Neuronal stem cell (in vitro differentiated cells): ENCODE measurements at places on chromosomes 2 and 18.

- no peak for DNase-seq
These were observed 630 bp downstream of the PPM1G start for GRCh38 chr2:27408601-27409320.

GRCh38 chr18:25560369-25560768 is 208.4 kb upstream of the ZNF521 start:
- DNase-seq, result no peak

- DNase-seq, result no peak
These were observed 78.4 kb upstream of the MEX3C start for GRCh38 chr18:51275712-51276476.

- no peak for DNase-seq
These were observed 15.2 kb upstream of the CHRNA1 start for GRCh38 chr2:174779361-174779928.

DNA sequence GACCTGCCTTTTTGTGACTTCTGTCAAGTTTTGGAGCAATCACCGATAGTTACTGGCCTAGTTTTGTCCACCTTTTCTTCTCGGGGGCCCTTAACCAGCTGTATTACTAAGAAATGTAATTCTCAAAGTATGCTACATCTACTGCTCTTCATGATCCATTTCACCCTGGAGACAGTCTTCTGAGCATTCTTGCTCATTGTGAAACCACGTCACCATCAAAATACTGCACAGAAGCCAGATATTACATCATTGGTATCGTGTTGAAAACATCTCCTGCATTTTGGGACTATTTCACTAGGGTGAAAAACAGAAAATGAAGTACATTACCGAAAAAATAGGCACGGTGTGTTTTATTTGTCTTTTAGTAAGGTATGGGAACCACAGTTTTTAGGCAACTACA is 11.7 kb downstream of the LYPD6B start:
- DNase-seq, result no peak

DNA sequence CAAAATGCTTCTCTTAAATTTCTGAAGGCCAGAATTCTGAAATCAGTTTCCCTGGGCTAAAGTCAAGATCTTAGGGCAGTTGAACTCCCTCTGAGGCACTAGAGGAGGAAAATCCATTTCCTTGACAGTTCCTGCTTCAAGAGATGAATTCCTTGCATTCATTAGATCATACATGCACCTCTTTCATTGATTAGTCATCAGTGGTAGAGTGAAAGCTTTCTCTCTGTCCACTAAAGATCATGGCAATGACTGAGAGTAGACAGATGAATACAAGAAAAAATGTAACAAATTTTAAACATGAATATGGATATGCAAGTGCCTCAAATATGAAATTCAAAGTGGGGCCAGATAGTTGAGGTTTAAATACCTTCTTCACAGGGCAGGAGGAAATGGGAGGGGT is 693.4 kb upstream of the TMEFF2 start:
- DNase-seq, result no peak

GRCh38 chr2:215724146-215724545 is 288.3 kb upstream of the FN1 start:
- no peak for DNase-seq

- DNase-seq, result no peak
These were observed 49.9 kb downstream of the MTCL1 start for GRCh38 chr18:8754995-8755960.

DNA sequence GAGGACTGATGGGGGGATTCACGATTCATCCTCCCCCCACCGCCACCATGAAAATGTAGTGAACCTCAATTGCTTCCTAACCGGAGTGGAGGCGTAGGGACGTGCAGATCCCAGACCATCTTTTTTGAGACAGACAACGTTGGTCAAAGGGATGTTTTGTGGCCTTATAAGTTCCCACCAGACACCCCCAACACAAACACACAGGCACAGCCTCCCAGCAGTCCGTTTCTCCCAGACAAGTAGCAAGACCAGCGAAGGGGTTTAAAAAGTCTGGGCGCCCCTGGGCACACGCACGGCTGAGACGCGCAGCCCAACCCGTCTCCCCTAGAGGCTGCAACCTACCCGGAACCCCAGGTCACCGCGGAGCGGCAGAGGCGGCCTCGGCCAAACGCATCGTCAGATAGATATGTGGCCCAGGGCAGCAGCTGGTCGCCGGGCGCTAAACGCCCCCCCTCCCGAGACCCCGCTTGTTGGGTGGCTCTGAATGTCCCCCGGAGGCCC is 1.3 kb downstream of the GBX2 start:
- DNase-seq, result no peak

DNA sequence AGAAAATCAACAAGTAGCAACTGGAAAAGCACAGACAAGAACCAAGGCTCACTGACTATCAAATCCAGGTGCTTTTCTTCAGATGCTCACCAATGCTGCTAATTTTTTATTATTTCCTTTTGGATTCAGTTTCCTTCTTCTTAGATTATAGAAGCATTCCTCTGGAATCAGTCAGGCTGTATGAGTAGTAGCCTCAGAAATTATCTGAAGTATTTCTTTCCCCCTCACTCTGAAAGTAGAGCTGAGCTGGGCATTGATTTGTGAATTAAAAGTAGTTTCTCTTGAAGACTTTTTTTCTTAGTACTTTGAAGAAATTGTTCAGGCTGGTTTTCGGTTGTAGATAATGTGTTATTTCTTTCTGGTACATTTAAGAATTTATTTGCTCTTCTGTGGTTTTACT is 273.7 kb downstream of the NOL4 start:
- DNase-seq, result no peak

GRCh38 chr2:235917506-235917905 is 250.7 kb downstream of the GBX2 start:
- no peak for DNase-seq

DNA sequence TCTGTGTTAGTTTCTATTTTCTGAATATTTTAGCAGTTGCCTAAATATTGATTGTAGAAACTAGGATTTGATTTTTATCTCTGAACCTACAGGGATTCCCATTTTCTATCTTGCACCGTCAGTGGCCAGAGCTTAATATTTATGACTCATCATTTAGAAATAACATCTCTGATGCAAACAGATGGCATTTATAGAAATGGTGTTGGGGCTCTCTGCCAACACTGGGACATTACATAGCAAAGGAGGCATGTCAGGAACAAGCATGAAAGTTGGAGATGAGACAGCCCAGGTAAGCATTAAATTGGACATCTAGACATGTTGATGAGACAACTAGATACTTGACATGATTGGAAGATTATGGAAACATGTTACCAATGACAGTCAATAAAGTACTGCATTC is 165.3 kb upstream of the SYT4 start:
- no peak for DNase-seq

DNA sequence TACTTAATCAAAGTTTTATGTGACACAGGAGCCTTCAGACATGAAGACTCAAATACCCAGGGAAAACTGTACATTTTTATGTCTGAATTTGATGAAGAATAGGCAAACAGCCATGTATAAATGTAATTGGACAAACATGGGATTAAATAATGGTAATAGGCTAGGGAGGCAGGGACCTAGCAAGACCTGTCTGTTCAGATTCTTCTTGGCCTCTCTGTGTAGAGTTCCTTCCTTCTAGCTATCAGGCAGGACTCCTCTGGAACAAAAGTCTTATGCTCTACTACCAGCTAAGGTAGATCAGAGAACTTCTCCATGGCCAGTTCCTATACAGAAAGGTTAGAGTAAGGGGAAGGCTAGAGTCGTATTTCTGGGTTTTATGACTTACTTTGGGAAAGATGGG is 9.5 kb upstream of the PARD3B start:
- DNase-seq, result no peak

- DNase-seq, result peak; percentile 3
These were observed 150.6 kb downstream of the RTN4 start for GRCh38 chr2:54899576-54900200.

GRCh38 chr2:3282056-3282998 is 95.3 kb downstream of the EIPR1 start:
- DNase-seq, result no peak

GRCh38 chr2:218418717-218419458 is at the start of gene VIL1:
VIL1 (plus strand) TSS chr2:218419123; CDS start chr2:218423779, 4,656 bp downstream.
- DNase-seq, result no peak

DNA sequence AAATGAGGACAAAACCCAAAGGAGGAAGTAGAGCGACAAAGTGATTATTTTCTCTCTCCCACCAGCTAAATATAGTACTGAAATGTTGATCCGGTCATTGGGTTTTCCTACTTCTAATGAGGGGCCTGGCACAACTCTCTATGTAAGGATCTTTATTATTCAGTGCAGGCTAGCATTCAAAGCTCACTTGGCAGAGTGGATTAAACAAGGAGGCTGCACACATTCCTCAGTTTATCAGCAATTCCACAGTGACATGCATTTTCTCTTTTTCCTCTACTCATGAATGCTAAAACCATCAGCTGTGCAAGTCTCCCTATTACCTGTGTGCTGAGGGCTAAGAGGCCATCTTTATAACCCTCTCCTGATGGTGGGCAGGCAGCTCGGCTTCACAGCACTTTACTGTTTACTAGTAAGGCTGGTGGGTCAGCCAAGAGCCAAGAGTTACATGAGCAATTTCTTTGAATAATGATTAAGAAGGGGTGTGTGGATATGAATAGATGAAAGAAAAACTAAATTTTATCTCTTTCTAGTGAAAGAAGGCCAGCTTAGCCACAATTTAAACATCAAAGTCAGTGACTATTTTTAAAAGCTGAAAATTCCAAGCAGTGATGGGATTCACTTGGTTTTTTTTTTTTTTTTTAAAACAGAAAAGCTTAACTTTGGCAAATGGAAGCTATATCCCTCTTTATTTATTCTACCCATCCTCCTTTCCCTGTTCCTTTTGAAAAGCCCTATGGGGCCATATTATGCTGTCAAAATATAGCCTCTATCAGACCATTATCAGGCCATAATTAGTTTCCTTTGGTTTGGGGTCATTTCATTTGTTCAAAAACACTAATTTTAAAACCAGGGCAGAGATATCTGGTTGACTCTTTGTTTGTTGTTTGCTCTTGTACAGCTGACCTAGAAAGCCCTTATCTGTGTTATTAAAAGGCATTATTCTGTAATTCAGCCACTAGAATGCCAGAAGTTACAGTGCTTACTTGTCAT is 111.0 kb downstream of the RBM43 start:
- no peak for DNase-seq

DNA sequence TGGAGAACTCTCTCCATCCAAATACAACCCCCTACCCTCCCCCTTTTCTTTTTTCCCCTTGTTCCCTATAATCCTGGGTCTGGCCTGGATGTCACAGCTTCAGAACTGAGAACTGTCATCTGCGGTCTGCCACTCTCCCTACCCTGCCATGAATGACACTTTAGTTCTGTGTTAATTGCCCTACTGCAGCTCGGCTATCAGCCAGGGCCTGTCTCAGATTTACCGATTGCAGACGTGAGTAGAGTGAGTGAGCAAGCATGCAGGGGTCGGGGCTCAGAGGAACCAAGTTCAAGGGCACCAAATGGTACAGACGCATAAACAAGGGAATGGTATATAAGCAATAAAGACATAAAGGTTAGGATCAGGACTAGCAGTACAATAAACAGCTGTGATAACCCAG is 967.8 kb downstream of the BCL11A start:
- DNase-seq, result peak; percentile 8

GRCh38 chr18:9772847-9773677 is 65.0 kb downstream of the RAB31 start:
- no peak for DNase-seq

- no peak for DNase-seq
These were observed 871.0 kb downstream of the EPHA4 start for GRCh38 chr2:220701115-220701514.

DNA sequence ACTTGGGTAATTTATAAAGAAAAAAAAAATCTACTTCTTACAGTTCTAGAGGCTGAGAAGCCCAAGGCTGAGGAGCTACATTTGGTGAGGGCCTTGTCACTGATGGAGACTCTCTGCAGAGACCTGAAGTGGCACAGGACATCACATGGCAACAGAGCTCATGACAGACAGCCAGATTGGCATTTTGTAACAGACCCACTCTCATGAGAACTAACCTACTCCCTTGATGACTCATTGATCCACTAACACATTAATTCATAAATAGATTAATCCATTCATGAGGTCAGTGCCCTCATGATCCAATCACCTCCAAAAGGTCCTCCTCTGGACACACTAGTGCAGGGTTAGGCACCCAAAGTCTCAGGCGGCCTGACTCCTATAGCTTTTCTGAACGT is 318.4 kb downstream of the GULP1 start:
- no peak for DNase-seq

- DNase-seq, result no peak
These were observed 34.2 kb downstream of the TMEM17 start for GRCh38 chr2:62471816-62472215.

GRCh38 chr18:33805592-33805991 is 227.6 kb downstream of the ASXL3 start:
- DNase-seq, result no peak

DNA sequence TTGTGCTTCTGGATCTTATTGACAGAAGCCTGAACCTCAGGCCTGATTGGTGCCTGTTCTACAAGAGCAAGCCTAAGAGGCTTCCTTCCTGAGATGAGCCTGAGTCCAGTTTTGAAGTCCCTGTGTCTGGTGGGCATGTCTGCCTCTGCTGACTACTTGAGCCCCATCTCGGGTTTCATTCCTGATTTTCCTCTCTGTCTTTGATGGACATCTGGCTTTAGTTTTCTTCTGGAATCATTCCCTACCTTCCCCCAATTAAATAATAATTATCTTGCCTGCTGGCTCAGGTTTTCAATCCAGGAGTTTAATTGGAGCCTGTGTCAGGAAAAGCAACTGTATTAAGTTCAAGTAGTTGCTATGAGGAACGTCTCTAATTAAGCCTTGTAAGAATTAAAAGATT is 135.5 kb upstream of the MC4R start:
- no peak for DNase-seq

GRCh38 chr2:75221862-75222261 is 22.5 kb upstream of the TACR1 start:
- no peak for DNase-seq

DNA sequence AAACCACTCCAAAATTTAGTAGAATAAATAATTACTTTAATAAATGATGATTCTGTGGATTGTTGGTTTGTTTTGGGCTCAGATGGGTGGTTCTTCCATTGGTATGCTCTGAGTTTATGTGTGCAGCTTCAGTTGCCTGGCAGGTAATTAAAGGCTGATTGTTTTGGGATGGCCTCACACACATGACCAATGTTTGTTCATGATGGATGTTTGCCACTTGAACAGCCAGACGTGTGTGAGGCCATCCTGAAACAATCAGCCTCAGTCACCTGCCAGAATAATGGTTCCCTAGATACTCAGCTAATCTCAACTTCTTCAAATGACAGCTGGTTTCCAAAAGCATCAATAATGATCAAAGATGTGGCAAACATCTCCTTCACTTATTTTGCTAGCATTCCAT is 352.5 kb upstream of the GULP1 start:
- no peak for DNase-seq
